ENCODE measurements at places on chromosomes 5 and 9. TPM values are rescaled to one million over a fixed set of nuclear protein-coding genes. Genes with fewer than 3 reads are reported as not detected.

DNA sequence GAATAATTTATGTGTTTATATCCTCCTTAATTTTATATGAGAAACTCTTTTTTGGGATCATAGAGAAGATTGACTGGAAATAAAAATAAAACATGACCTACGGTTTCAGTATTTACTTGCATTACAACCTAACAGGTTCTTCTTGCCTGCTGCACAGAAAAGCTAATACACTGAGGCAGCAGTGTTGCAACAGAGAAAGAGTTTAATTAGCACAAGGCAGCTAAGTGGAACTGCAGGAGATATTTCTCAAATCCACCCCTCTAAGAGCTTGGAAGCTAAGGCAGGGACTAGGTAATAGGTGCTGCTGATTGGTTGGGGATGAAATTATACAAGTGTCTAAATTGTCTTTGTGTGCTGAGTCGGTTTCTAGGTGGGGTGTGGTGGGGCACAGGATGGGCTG lies 380.9 kb downstream of the DIRAS2 start:
- H3K36me3 ChIP-seq = no peaks in the 10 kb centered on the region
- H3K4me1 ChIP-seq = no peaks in the 10 kb centered on the region
- no peaks in the 10 kb centered on the region for H3K27me3 ChIP-seq
- no peak for DNase-seq

Gene PCDHGA11
- 0.68 TPM for polyA plus RNA-seq

DNA sequence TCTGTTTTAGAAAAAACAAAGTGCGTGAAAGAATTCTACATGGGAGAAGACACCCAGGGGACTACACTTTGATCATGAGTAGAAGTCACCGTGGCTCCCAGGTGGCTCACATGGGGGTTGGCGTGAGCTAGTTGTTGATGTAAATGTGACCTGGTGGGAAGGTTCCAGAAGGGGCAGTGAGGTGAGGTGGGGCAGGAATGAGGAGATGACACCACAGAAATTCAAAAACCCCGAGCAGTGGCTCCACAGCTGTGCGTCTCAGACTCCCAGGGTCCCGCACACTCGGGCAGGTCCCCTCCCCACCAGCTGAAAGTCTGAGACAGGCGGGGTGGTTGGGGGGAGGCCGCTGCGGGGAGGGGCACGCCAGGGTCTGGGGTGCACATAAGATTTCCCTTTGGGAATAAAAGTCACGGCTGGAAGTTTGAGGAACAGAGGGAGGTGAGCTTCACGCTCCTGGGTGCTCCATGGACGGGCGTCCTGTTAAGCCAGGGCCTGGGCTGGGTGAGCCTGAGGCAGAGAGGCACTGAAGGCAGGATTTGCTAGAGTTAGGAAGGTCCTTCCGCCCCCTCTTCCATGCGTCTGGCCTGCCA lies 29.9 kb downstream of the GLT6D1 start:
- H3K27me3 ChIP-seq = no peaks in the 10 kb centered on the region
- no peaks in the 10 kb centered on the region for H3K4me1 ChIP-seq
- H3K27ac ChIP-seq = no peak overlapping the region
- H3K36me3 ChIP-seq = no peaks in the 10 kb centered on the region

GRCh38 chr9:18920141-18921084 lies 112.6 kb downstream of the SAXO1 start:
- H3K36me3 ChIP-seq = no peaks in the 10 kb centered on the region
- DNase-seq = no peak
- H3K4me1 ChIP-seq = no peaks in the 10 kb centered on the region
- H3K27me3 ChIP-seq = no peaks in the 10 kb centered on the region

GRCh38 chr5:42985129-42986037 lies 54.7 kb downstream of the ANXA2R start:
- H3K36me3 ChIP-seq = no peaks in the 10 kb centered on the region
- H3K27ac ChIP-seq = no peak overlapping the region
- DNase-seq = no peak
- no peak overlapping the region for H3K4me3 ChIP-seq
- no peaks in the 10 kb centered on the region for H3K27me3 ChIP-seq

DNA sequence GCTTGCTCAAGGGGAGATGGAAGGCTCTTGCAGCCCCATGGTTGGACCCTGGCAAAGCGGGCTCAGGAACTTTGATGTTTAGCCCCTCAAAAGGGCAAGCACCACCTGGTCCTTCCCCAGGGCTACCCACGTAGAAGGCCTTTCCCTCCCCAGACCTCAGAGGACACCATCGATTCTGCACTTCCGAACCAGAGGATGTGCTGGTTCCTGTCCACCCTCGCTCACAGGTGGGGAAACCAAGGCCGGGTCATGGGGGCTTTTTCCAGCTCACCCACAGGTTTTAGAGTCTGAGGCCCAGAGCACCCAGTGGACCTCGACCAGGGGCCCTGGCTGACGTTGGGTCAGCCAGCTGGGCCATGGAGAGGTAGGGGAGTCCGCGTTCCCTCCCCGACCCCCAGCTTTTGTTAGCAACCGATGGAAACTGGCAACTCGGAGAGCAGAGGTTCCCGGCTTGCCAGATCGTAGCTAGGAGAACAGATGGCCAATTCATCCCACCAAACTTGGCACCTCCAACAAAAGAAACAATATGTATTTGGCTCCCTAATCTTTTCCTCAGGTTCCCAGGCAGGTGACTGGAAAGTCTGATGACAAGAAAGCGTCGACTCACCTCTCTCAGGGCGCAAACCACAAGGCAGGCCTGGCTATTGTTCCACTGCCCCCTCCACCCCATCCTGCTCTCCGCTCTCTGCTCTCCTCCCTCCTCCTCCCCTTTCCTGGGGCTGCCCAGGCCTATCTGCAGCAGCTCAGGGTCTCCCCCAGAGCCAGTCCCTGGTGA lies 167.6 kb upstream of the SMIM23 start:
- no peaks in the 10 kb centered on the region for H3K36me3 ChIP-seq
- no peaks in the 10 kb centered on the region for H3K4me1 ChIP-seq
- H3K4me3 ChIP-seq = no peak overlapping the region
- H3K27me3 ChIP-seq = no peaks in the 10 kb centered on the region

Gene MYORG
- 1.3 TPM for polyA plus RNA-seq

Gene GFRA3
- 2.1 TPM for polyA plus RNA-seq

GRCh38 chr5:38382898-38383297 lies 124.5 kb downstream of the EGFLAM start:
- no peaks in the 10 kb centered on the region for H3K36me3 ChIP-seq
- H3K27ac ChIP-seq = no peak overlapping the region
- H3K27me3 ChIP-seq = peaks cover 16% of the 10 kb centered on the region
- peaks cover 15% of the 10 kb centered on the region for H3K4me1 ChIP-seq
- H3K4me3 ChIP-seq = no peak overlapping the region
- DNase-seq = no peak

GRCh38 chr5:159897786-159898393 lies 18.4 kb upstream of the ADRA1B start:
- H3K27ac ChIP-seq = no peak overlapping the region
- DNase-seq = no peak
- H3K4me1 ChIP-seq = no peaks in the 10 kb centered on the region
- no peaks in the 10 kb centered on the region for H3K27me3 ChIP-seq
- H3K36me3 ChIP-seq = no peaks in the 10 kb centered on the region

- no peak for DNase-seq
- H3K4me1 ChIP-seq = peaks cover 10% of the 10 kb centered on the region
- H3K27ac ChIP-seq = no peak overlapping the region
- no peaks in the 10 kb centered on the region for H3K27me3 ChIP-seq
These were observed 19.6 kb upstream of the C5orf47 start for GRCh38 chr5:173969167-173970049.

DNA sequence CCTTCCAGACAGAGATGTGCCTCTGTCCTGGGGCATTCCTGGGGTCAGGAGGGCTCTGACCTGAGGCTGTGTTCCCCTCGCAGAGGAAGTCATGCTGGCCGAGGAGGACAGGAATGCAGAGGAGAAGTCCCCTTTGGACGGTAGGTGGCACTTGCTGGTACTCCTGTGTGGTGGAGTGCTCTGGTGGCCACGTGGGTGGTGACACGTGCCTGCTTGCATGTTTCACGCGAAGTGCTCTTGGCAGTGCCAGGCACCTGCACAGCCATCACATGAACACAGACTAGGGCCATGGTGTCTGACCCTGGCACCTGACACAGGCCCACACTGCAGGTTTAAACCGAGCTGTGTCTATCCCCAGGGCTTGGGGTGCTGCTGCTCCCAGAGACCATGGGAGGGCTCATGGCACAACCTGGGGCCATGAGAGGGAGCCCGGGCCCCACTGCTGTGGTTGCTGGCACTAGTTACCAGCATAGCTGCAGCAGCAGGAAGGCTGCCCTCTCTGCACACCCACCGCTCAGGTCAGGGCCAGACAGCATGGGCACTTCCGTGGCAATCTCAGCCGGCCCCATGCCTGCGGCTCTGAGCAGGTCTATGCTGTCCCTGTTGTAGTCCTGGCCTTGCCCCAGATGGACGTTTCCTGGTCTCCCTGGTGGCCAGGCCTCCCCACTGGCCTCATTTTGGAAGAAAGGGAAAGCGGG lies 79.3 kb downstream of the CACNA1B start:
- no peak overlapping the region for H3K4me3 ChIP-seq
- DNase-seq = no peak
- no peak overlapping the region for H3K27ac ChIP-seq
- H3K27me3 ChIP-seq = no peaks in the 10 kb centered on the region

- H3K27me3 ChIP-seq = no peaks in the 10 kb centered on the region
- no peaks in the 10 kb centered on the region for H3K36me3 ChIP-seq
- H3K4me1 ChIP-seq = peaks cover 3% of the 10 kb centered on the region
- no peak for DNase-seq
- H3K27ac ChIP-seq = peak overlapping the region; percentile 26
- no peak overlapping the region for H3K4me3 ChIP-seq
These were observed 26.7 kb downstream of the EBF1 start for GRCh38 chr5:159073026-159073425.

Gene PRDM9
- polyA plus RNA-seq = 0.02 TPM

GRCh38 chr9:133255371-133256135 lies 19.4 kb downstream of the ABO start:
- H3K4me1 ChIP-seq = peaks cover 2% of the 10 kb centered on the region
- no peaks in the 10 kb centered on the region for H3K27me3 ChIP-seq
- H3K27ac ChIP-seq = no peak overlapping the region
- H3K36me3 ChIP-seq = no peaks in the 10 kb centered on the region
- H3K4me3 ChIP-seq = no peak overlapping the region

DNA sequence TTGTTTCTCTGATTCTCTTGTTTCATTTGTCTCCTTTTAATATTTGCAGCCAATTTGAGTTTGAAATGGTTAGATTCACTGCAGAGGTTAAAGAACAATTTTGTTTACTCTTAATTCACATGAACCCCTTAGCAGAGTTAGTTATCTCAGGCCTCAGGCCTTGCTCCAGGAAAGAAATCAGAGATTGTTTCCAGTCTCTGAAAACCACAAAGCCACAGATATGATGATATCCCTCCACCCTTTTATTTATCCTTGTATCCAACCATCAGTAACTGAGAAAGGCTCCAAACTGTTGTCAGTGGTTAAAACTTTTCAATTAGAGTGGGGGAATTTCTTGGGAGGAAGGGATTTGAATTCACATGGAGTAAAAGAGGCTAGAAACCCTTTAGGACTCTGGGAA lies 406.0 kb upstream of the DMAC1 start:
- H3K27me3 ChIP-seq = no peaks in the 10 kb centered on the region
- no peaks in the 10 kb centered on the region for H3K4me1 ChIP-seq
- no peaks in the 10 kb centered on the region for H3K36me3 ChIP-seq
- H3K27ac ChIP-seq = no peak overlapping the region

Gene KIF27
- 2.9 TPM for polyA plus RNA-seq

DNA sequence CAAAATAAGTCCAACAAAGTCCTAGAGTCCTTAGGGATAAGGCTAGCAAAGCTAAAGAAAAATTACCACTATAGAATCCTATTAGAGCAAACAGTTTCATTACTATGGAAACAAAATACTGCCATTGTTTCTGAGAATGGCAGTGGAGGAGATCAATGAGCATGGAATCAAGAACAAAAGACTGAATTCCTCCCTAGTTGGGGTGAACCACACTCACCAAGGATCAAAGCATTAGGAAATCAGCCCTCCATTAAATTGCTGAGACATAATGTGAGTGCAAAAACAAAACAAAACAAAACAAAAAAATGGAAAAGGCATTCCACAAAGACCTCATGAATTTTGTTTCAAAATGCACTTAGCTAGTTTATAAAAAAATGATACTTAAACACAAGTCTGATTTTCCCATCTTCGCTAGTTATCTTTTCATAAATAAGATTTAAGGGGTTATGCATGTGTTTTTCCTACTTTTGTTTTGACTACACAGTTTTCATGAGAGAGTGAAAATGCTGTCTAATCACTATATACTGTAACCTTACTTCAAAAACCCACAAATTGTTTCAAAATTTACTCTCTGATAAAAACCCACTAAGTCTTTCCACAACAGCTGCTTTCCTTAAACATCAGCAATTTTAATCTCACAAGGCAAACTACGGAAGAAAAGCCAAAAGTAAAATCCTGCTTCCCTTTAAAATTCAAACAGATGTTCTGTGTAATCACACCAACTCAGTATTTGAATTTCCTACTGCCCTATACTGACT lies 9.7 kb downstream of the SERINC5 start:
- peaks cover 3% of the 10 kb centered on the region for H3K36me3 ChIP-seq
- DNase-seq = no peak
- no peaks in the 10 kb centered on the region for H3K27me3 ChIP-seq
- peaks cover 2% of the 10 kb centered on the region for H3K4me1 ChIP-seq
- peak overlapping the region; percentile 5 for H3K27ac ChIP-seq
- no peak overlapping the region for H3K4me3 ChIP-seq

DNA sequence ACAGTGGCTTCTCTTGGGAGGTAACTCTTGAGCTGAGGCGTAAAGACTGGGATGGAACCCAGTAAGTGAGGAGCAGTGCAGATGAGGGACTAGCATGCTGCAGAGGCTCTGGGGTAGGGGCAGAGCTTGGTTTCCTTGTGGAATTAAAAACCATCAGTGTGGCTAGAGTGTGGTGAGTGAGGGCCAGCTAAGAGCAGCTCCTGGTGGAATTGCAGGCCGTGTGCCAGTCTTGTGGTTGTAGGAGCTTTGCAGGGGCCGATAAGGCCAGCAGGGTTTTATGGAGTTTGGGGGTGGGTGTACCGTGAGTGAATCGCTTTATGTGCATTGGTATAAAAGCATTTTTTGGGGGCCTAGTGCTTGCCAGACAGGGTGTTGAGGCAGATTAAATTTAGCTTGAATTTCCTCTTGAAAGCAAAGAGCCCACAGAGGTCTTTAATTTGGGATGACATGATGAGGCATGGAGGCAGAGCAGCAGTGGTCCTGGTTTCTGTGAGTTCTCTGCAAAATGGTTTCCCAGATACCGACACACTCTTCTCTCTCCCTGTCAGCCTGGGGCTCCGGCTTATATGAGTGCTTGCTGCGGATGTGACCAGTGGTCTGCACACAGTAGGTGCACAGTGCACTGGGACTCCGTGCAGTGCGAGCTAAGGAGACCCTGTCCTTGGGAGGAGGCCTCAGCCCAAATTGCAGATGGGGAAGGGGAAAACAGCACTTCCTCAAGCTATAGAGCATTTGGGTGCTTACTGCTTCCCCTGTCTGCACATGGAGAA lies 176.4 kb upstream of the PITX1 start:
- no peak for DNase-seq
- H3K4me1 ChIP-seq = no peaks in the 10 kb centered on the region
- no peak overlapping the region for H3K27ac ChIP-seq
- no peaks in the 10 kb centered on the region for H3K36me3 ChIP-seq

- no peaks in the 10 kb centered on the region for H3K36me3 ChIP-seq
- no peaks in the 10 kb centered on the region for H3K4me1 ChIP-seq
- H3K4me3 ChIP-seq = no peak overlapping the region
- no peak overlapping the region for H3K27ac ChIP-seq
These were observed 17.4 kb upstream of the PITX1 start for GRCh38 chr5:135051399-135051798.

Data from thymus (tissue), 14 donors.